Fibroblast of mammary gland (primary cell): ENCODE measurements at places on chromosomes 13 and 19.

DNA sequence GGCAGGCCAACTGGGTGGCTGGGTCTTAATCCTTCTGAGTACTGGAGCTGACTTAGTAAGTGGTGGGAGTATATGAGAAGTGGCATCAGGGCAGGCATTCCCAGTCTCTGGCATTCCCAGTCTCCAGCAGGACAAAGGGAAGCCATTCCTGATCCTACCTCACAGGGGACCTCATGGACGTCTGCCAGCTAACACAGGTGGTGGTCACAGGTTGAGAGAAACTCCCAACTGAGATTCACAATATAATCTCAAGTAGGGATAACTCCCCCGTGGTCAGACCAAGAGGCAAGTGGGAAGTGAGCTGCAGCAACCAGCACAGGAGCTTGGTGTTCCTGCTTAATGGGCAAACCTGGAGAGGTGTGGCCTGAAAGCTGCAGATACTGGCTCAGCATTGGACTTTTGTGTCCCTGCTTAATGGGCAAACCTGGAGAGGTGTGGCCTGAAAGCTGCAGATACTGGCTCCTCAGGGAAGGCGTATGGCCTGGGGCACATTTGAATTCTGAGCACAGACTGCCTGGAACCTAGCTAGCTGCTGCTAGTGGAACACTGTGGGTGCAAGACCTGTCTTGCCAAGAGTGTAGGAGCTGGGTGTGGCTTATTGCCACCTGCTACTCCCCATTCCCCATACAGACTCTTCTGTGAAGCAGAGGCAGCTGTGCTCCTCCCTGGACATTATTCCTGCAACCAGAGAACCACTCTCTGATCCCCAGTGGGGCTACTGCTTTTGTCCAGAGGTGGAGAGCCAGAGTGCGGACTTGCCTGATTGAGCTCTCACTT is 25.9 kb upstream of the OR10H2 start:
- DNase-seq, result no peak

GRCh38 chr13:76314495-76314894 is 571.7 kb downstream of the KCTD12 start:
- no peak for DNase-seq

- no peak for DNase-seq
Measured at GRCh38 chr19:16203256-16204004, 5.7 kb downstream of the AP1M1 start.

DNA sequence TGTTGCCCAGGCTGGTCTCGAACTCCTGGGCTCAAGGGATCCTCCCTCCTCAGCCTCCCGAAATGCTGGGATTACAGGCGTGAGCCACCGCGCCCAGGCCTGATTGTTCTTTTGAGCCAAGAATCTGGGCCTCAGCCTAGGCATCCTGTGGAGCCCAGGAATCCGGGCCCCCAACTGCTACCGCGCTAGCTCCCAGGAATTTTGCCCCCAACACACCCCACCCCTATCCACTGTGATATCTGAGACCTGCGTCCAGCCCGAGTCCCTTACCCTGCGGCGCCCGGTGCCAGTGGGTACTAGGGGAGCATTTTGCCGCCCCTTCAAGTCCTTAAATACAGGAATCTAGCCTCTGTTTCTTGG is 838 bp upstream of the MYADM start:
- DNase-seq, result no peak

DNA sequence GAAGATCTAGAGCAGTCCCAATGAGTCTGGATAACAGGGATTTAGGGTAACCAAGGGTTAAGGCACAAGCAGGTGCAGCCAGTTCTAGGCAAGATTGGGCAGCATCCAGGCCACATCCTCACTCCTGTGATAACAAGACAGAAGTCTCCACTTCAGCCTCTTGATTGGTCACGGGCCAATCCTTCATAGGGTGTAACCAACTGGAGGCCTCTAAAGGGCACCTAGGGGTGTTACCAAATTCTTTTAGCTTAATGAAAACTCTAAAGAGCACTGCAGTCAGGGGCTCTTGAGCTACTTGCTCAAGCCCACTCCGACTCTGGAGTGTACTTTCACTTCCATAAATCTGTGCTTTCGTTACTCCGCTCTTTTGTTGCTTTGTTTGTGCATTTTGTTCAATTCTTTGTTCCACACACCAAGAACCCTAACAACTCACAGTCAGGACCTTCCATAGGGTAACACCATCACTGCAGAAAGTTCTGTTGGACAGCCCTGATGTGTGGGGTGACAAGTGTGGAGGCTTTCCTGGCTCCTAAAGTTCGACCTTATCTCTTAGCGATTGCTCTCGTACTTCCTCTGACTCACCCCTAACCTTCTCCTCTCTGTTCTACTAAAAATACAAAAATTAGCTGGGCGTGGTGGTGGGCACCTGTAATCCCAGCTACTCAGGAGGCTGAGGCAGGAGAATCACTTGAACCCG is 36.1 kb downstream of the ZSWIM9 start:
- no peak for DNase-seq

- no peak for DNase-seq
Measured at GRCh38 chr19:4500841-4501591, 17.3 kb downstream of the PLIN4 start.

DNA sequence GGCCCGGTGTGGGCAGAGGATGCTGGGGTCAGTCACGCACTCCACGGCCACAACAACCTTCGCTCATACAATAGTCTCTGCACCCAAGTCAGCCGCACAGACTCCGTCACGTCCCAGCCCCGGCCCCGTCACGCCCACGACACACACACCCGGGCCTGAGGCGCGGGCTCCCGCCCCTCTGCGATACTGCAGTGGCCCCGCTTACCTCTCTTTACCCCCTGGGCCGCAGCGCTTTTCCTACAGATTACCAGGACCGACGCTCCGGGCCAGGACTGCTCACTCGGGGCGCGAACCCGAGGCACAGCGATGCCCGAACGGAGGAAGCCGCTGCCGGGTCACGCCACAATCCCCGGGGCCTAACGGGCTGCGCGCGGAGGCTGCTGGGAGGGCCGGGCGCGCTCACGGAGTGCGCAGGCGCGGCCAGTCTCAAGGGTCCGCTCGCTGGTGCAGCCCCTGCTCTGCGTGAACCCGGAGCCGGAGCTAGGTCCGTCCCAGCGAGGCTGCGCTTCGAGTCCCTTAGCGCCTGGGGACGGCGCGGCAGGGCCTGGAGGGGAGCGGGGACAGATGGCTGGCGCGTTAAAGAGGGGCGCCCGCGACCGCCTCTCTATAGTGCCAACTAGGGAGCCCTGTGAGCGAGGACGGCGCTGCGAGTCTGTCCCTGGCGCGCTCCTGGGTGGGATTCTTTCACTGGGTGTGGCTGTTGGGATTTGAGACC is at the start of gene ZFP82:
Gene ZFP82 (minus strand): TSS at position 358 of the 715 bp plus-strand sequence. CDS start 8,855 bp downstream, outside the sequence.
- peak; percentile 73 for DNase-seq

- peak; percentile 80 for DNase-seq
Measured at GRCh38 chr13:51585696-51586095, 1.4 kb downstream of the WDFY2 start.

GRCh38 chr19:30227012-30227621 is 145.1 kb upstream of the ZNF536 start:
- no peak for DNase-seq

- DNase-seq, result peak; percentile 91
Measured at GRCh38 chr13:37175996-37176395, 70.5 kb upstream of the CSNK1A1L start.

GRCh38 chr13:49346460-49346859 is 97.4 kb downstream of the CAB39L start:
- no peak for DNase-seq

GRCh38 chr13:75395901-75396300 is 86.1 kb downstream of the TBC1D4 start:
- no peak for DNase-seq

DNA sequence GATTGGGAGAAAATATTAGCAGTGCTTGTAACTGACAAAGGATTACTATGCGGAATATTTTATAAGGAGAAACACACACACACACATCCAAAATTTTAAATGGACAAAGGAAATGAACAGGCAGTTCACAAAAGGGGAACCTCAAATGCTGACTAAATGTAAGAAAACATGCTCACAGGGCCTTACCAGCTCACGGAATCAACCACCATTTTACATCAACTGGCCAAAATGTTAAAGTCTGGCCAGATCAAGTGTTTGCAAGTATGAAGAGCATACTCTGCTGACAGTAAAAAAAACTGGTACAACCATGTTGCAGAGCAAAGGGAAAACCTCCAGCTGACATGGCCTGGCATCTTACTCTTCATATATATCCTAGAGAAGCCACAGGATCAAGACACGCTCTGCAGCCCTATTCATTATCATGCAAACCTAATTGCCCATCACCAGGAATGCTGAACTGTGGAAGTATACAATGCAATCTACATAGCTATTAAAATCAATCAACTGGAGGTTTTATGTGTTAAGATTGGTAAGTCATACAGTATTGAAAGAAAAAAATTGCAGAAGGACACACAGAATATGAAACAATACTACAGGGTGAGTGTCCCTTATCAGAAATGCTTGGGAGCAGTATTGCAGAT is 124.4 kb downstream of the RNF17 start:
- DNase-seq, result no peak

GRCh38 chr19:48348045-48348444 is 15.7 kb downstream of the TMEM143 start:
- DNase-seq, result peak; percentile 34

DNA sequence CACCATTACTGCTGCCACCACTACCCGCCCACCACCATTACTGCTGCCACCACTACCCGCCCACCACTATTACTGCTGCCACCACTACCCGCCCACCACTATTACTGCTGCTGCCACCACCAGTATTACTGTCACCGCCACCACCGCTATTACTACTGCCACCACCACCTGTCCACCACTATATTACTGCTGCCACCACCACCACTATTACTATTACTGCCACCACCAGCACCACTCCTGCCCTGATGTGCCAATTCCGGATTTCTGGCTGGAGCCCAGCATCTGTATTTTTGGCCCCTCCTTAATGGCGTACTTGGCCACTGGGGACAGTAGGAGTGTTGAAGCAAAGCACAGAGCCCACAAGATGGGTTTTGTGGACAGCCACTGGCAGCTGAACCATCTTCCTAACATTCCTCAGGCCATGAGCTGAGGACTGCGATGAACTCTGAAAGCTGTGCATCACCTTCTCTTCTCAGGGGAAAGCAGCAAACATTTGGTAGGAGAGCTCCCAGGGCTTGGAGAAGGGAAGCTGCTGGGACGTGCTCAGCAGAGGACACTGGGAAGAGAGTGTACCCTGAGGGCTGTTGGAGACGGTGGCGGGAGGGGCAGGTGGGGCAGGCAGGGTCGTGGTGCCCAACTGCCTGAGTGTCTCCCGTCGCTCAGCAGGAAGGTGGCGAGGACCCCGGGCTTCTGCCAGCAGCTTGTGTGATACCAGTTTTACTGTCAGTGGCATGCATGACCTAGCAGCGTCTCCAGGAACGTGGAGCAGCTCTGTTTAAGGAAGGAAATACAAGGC is 23.0 kb downstream of the CUL4A start:
- DNase-seq, result no peak

DNA sequence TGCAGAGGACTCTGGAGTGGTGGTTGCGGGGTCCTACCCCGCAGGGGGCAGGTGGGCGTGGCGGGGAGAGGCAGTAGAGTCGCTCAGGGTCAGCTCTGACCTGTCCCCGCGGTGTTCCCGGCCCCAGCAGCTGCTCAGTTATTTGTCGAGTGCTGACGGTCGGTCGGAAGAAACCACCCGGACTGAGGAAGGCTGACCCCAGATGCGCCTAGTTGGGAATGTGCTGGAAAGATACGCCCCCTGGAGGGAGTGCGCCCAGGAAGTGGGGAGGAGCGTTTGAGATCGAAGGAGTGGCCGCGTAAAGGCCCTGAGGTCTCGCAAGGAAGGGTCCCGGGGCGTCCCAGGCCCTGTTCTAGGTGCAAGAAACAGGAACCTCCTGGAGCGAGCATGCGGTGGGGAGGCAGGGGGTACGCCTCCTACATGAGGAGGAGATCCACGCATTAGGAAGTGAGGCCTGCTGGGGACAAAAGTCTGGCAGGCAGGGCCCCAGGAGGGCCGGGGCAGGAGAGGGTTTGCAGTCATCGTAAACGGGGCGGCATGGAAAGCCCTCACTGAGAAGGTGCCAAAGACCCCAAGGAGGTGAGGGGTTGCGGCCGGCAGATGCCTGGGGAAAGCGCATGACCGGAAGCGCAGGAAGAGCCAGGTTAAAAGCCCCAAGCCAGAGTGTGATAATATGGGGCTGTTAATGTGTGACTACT is 9.2 kb downstream of the CCDC8 start:
- DNase-seq, result peak; percentile 61

- no peak for DNase-seq
Measured at GRCh38 chr13:39998166-39998565, 342.7 kb downstream of the COG6 start.

DNA sequence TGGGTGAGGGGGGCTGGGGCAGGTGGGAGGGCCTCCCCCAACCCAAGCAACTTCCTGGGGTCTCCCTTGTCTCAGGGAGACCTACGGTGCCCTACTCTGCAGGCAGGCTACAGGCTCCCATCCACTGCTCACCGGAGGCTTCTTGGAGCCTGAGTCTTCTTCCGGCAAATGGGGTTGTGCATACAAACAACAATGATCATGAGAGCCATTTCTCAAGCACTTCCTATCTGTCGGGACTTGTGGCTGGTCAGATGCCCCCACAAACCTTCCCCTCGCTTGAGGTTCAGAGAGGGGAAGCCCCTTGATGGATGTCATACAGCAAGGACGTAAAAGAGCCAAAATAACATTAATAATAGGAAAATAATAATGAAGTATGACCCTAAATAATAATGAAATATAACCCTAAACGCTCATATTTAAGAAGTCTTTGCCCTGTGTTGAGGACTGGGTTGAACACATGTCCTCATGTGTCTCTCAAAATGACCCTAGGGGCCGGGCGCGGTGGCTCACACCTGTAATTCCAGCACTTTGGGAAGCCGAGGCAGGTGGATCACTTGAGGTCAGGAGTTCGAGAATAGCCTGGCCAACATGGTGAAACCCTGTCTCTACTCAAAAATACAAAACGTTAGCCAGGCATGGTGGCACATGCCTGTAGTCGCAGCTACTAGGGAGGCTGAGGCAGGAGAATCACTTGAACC is 727 bp downstream of the CD37 start:
- no peak for DNase-seq
